CD4-positive, alpha-beta T cell (primary cell): ENCODE measurements at places on chromosomes 4 and X.
A peak's percentile ranks its signal among the peaks of the same experiment; 100 is the strongest.

DNA sequence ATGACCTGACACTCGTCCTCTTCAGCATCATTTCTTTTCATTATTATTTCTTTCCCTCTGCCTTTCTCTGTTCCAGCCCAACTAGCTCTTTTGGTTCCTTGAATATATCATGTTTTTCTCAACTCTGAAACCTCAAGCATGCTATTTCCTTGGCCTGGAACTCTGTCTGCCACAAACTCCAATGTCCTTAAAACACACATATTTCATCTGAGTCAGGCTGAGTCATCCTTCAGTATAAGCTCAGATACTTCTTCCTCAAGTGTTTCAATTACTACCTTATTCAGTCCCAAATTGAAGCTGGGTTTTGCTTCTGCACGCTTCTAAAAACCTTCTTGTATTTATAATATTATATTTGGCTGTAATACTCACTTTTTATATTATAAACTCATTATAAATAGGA, 424.2 kb downstream of the PDGFC start:
- no peak for DNase-seq

DNA sequence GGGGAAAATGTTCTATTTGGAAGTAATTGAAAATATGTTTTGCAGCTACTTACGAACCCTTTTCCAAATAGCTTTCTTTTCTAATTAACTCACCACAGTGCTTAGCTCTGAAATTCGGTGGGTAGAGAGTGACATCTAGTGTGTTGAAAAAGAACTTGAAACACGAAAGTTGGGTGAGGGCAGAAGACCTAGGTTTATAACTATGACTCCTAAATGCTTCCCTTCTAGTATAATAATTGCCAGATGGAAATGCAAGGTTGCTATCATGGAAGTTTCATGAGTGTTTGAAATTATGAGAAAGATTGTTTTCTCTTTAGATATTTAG, 77.3 kb upstream of the NOCT start:
- DNase-seq = no peak

DNA sequence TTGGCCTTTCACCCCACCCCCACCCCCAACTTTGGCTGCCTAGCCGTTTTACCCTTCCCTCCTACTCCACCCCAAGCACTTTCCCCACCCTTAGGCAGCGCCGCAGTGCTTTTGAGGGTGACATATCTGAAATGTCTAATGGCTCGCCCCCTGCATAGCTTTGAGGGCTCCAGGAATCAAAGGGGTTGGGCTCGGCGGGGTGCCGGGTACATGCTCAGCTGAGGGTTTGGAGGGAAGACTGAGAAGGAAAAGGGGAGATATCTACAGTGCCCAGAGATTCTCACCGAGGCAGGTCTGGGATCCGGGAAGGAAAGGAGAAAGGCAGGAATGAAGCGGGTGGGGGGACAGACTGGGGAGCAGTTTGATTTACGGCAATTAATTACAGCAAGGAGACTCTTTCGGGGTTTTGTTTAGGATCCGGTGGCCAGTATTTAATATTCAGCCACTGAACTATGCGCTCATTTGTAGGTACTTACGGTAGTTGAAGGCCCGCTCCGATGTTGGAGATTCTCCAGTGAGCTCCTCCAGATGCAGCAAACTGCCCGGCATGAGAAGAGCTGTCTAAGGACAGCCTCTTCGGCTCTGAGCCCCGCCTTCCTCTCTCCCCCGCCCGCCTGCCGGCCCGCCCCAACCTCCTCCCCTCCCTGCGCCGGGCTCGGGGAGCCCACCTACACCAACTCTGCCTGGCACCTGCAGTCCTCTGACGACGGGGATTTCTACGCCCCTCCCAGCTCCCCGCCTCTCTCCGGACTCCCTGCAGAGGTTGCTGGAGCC, at the start of gene IGSF1:
IGSF1 (minus strand) TSS at position 569 of the 774 bp plus-strand sequence. CDS start 2,632 bp downstream, outside the sequence.
- no peak for DNase-seq

- no peak for DNase-seq
Measured at GRCh38 chrX:16771483-16772398, 14.5 kb upstream of the TXLNG start.

- no peak for DNase-seq
Measured at GRCh38 chr4:188455062-188455752, 316.0 kb downstream of the TRIML1 start.

DNA sequence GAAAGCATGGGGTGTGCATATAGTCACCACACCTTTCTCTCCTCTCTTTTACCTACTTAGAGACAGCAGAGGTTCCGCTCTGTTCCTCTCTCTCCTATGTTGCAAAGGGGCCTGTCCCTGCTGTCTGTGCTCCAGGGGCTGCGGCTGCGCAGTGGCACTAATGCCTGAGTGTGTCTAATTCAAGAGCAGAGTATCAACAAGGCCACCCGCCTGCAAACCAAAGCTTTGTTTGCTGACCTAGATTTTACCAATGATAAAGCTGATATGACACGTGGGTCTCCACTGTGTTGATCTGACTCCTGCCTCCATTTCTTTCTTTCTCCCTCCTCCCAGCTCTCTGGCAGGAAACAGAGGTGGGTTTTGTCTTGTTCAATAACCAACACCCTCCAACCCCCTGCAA, 74.9 kb downstream of the NSG1 start:
- peak; percentile 61 for DNase-seq
